ENCODE measurements at places on chromosomes 12 and 14. TPM values are rescaled to one million over a fixed set of nuclear protein-coding genes. Genes with fewer than 3 reads are reported as not detected.

DNA sequence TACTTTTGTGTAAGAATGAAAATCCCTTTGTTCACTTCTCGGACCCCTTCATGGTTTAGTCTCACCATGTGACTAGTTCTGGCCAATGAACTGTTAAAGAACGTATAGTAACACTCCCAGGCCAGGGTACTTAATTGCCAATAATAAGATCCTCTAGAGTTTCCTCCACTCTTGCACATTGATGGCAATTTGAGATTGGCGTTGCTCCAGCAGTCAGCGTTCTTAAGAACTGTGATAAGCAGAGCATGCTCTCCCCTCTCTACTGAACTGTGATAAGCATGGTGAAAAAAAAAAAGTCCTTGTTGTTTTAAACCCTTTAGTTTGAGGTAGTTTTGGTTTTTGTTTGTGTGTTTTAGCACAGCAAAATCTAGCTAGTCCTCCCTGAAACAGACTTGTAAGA lies 854.5 kb downstream of the SLC6A15 start:
- DNase-seq = no peak

DNA sequence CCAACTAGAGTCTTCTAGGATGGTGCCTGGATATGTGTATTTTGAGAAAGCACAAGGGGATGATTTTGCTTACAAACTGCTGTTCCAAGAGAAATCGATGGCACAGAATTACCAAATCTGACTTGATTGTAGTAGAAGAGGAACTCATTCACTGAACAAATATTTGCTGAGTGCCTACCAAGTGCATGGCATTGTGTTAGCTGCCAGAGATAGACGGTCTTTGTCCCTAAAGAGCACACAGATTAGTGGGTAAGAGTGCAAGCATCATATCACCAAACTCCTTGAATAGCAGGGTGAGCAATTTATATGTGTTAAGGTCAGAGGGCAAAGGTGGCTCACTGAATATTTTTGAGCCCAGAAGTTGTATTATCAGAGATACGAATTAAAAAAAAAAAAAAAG lies 3.5 kb upstream of the FOXN3 start:
- DNase-seq = no peak

GRCh38 chr14:55805250-55805649 lies 225.2 kb downstream of the KTN1 start:
- no peak for DNase-seq

GRCh38 chr12:128009108-128009507 lies 257.9 kb upstream of the TMEM132C start:
- no peak for DNase-seq

DNA sequence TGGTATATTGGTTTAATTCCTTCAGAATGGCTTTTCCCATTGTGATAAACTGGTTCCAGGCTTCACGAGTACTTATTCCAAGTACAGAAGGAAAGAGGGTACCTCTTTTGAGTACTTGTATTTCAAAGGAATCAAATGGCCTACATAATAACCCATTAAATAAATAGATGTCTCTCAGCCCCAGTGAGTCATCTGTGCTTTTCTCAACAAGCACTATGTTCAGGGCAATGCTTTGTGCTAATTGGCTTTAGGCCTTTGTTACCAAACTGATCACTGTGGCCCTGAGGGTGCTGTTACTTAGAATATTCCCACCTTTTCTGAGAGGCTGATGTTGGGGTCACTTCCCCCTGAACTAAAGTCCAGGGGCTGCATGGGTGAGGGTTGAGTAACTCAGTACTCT lies 107.1 kb downstream of the LRRK2 start:
- DNase-seq = no peak

Gene TRIM9
- total RNA-seq = 1.7 TPM

Data from progenitor cell of endocrine pancreas (in vitro differentiated cells).